Activated CD8-positive, alpha-beta memory T cell treated with anti-CD3 and anti-CD28 coated beads, Interleukin-2, amount 10 ng/mL, durations not matched to agents 7 days and 5 days (primary cell): ENCODE measurements at places on chromosomes 2 and 18.
A peak's percentile ranks its signal among the peaks of the same experiment; 100 is the strongest.

GRCh38 chr2:215965532-215966165 is 47.7 kb downstream of the MREG start:
- DNase-seq: no peak

GRCh38 chr2:240775905-240776304 is 44.1 kb downstream of the KIF1A start:
- DNase-seq: no peak

- DNase-seq: no peak
These were observed 96.8 kb downstream of the TAF4B start for GRCh38 chr18:26322890-26323653.

GRCh38 chr2:230849633-230850357 is 14.9 kb upstream of the ITM2C start:
- DNase-seq: peak; percentile 80

GRCh38 chr18:72378016-72378415 is 166.1 kb downstream of the CBLN2 start:
- no peak for DNase-seq

DNA sequence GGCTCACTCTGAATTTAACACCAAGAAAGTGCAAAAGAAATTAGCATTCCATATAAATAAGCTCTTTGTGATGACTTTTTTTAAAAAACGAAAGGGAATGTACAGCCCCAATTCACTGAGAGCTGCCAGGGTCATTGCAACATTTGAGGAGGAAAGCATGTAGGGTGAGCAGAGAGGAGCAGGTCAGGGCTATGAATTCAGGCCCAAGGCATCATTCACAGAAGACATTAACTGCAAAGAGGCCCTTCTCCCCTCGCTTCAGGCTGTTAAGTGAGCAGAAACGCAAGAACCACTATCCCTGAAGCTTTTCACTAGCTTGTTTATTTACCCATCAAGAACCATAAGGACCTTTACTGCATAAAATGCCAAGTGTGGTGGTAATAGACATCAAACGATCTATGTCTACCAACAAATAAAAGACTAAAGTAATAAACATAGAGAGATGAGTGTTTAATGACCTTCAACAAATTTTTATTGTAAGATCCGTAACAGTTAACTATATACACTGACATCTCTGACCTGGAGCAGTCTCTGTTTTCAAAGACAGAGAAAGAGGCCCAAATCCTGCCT is 333.1 kb upstream of the HNRNPA3 start:
- DNase-seq: no peak

GRCh38 chr2:224657349-224657748 is 58.8 kb downstream of the CCDC195 start:
- no peak for DNase-seq

DNA sequence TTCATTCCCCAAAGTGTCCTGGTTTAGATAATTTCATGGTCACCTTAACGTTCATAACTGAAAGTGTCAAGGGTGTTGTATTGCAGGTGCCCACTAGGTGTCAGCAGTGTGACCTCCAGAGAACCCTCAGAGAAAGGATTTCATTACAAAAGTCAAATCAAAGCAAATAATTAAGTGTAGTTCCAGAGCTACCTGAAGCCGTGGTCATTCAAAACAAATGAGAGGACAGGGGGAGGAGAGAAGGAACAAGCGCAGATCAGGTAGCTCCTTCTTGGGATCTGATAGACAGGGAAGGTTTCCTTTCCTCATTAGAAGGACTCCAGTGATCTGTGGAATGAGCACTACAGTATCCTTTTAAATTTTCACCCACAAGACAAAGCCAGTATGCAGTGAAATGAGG is at the start of gene SLC9A4:
Gene SLC9A4, plus strand, starts transcription at position 207 of the 400 bp plus-strand sequence. CDS start 534 bp downstream, outside the sequence.
- peak; percentile 68 for DNase-seq

DNA sequence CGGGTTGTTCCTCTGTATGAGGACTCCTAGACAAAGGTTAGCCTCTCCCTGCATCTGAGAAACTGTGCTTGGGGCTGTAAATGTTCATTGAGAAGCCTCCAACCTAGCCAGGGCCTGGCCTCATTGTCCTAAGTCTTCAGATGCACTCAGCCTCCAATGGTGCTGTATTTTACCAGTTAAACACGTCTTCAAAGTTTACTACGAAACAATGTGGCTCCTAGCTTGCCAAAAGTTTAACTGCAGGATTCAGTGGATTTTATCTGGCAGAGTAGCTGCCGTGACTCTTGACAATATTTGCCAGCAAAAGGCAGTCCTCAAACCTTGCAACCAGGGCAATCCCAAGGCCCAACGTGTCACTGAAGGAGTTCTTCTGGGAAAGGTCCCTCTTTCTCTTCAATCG is 1.1 kb downstream of the PID1 start:
- no peak for DNase-seq

DNA sequence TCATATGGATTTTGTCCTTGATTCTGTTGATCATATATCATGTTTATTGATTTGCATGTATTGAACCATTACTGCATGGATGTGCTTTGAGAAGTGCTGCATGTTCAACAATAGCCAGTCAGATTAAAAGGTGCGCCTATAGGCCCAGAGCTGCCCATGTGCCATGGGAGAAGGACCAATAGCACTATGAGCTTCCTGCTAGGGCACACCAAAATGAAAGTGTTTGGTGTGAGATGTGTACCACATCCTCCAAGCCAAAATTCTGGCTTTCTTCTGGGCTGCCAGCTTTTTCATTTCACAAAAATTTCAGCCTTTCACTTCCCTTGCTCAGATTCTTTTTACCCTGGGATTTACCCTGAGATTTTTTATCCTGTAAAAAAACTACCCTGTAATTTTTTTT is 34.8 kb upstream of the MMADHC start:
- no peak for DNase-seq

GRCh38 chr2:63861220-63861822 is 19.6 kb downstream of the UGP2 start:
- peak; percentile 61 for DNase-seq

DNA sequence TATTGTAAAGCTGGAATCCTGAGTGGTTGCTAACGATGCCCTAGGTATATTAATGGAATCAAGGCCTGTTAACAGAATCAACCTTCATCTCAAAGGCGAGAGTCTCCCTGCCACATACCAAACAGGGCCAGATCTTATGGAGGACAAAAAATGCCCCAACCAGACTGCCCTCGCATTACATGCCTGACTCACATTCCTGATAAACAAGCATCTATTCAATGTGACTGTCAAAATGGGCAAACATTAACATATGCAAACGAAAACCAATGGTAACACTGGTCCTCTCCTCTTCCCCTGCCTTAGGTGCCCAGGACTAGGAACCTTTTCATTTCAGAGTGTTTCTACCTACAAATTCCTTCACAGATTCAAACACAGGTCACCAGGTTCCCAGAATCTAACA is 83.4 kb downstream of the COL6A3 start:
- no peak for DNase-seq

DNA sequence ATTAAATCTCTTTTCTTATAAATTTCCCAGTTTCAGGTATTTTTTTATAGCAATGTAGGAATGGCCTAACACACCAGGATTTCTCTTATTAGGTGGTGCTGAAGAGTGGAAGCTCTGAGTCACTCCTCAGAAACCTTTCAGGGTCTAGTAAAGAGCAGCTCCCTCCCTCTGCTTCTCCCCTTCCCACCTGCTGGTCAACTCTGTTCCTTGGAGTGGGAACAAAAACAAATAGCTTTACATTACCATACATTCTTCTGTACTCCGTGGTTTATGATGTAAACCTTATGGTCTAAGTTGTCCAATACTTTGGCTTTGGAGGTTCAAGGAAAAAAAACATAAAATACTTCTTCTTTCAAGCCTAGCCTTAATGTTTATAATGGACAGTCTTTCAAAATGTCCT is 2.7 kb upstream of the IL1R1 start:
- no peak for DNase-seq

DNA sequence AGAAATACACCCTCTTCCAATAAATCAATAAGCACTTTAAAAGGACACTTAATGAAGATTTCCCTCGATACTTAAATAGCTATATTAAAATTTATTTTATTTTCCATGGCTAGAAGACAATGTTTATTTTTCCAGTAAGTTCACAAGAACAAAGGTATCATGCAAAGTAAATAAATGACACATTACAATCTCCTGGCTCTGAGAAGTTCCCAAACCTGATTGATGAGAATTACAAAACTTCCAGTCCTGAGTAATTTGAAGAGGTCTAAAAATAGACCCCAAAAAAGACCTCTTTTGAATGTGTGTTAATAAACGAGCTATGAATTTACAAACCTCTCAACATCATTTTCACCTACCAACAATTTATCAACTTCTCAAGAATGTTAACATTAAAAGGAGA is 1.5 kb upstream of the PEX13 start:
- DNase-seq: no peak

GRCh38 chr2:25473131-25473530 is 131.4 kb upstream of the DNMT3A start:
- DNase-seq: no peak

- no peak for DNase-seq
These were observed 40.8 kb downstream of the MTERF4 start for GRCh38 chr2:241061275-241061674.

- DNase-seq: no peak
These were observed 140.4 kb upstream of the KLHL29 start for GRCh38 chr2:23244617-23245016.

DNA sequence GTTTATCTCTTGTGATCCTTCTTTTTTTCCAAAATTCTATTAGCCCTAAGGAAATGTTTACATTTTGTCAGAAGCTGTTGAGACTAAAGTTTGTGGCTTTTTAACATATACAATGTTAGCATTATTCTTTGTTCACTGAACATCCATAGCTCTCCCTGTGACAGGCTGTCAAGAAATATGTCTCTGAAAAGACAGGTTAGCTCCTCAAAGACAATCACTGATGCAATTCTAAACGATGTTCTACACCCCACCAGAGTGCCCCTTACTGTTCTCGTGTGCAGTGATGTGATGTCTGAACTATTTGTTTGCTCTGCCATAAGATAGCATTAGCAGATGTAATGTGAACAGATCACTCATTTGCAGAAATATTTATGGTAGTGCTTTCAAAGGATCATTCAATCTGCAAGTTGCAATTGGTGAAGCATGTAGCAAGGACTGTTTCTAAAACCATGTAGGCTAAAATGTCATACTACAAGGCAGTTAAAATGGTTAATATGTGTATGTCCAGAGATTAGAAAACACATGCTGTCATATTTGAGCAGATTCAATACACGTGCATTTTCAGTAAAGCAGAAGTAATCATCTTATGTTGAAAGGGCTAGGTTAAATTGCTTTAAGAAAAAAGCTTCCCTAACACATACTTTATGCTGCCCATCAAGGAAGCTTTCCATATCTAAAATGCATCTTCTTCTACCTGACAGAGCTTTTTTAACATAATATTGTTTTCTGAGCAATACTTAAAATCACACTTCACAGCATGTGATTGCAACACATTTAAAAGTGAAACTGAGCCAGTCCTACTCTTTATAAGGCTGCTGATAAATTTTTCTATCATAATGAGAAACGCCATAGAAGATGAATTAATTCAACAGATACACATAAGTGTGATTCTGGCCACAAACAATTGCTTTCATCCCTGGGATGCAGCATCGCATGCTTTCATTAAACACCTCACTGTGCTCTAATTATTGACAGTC is 285.7 kb upstream of the UBE2E3 start:
- no peak for DNase-seq

GRCh38 chr2:37897511-37897910 is 27.6 kb upstream of the RMDN2 start:
- no peak for DNase-seq

- no peak for DNase-seq
These were observed 5.3 kb upstream of the IL36G start for GRCh38 chr2:112972423-112973086.

DNA sequence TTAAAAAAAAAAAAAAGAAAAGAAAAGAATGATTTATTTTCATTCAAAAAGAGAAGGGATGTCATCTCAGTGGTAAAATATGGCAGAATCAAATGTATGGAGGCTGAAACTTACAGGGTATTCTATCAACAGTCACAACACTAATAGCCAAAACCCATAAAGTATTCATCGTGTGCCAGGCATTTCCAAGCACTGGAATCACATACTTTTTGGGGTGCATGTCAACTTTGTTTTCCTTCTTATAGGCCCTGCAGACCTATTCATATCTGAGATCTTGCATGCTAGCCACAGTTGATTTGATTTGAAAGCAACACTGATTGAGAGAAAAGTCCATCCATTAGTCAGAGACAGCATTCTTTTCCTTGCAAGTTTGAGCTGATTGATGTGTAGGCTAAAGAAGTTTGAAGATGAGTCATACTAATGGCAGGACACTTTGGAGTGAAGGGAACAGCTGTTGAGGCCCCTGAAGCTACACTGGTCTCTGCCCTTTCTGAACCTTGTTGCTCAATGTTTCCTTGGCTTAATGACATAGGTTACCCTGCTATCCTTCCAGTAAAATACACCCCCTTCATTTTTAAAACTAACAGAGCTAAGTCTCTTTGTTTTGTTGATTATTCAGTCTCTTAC is 22.0 kb downstream of the KATNAL2 start:
- no peak for DNase-seq

DNA sequence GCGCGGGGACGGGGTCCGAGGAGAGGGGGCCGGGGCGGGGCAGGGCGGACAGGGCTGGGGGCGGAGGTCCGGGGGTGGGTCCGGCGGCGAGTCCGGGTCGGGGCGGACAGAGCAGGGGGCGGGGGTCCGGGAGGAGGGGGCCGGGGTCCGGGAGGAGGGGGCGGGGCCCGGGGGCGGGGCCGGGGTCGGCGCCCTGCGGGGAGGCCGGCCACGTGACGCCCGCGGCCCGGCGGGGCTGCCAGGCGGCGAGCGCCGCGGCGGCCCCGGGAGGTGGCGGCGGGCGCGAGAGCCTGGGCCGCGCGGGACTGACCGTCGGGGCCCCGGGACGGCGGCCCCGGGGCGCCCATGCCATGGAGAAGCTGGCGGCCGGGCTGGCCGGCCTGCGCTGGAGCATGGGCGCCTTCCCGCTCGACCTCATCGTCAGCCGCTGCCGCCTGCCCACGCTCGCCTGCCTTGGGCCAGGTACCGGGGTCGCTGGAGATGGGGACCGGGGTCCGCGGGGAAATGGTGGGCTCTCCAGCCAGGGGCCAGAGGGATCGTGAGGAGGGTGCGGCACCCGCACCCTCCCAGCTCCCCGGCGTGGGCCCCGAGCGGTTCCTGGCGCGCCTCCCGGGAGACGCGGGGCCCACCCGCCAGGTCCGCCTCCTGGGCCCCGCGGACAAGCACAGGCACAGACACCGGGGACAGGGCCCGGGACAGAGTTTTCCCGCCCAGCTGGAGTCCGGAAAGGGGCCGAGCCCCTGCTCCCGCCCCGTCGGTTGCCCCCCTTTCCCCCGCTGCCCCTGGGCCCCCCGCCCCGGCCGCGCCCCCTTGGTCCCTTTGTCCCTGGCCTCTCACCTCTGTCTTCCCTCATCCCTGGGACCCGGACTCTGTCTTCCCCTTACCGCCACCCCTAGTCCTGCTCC is at the start of gene GAREM2:
Gene GAREM2, plus strand, starts transcription at position 218 of the 905 bp plus-strand sequence. Its CDS starts 133 bp downstream, at position 351.
- DNase-seq: peak; percentile 26

GRCh38 chr2:241984658-241985057 is 115.1 kb downstream of the RTP5 start:
- DNase-seq: no peak

- no peak for DNase-seq
These were observed 119.2 kb downstream of the MAPK4 start for GRCh38 chr18:50679056-50679455.

DNA sequence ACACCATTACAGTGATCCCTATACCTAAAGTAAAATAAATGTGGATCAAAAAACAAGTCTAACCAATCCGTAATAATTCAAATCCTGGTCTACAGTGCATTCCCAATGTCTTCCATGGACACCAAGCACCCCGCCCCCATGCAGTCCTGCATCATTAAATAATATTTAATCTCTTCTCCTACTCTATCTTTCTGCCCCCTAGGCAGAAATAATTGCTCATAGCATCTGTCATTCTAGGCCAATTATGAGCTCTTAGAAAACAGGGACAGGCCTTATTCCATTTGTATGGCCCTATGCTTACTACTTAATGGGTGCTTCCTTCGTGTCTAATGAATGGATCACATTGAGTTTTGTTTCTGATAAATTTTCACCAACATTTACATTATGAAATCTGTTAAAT is 66.4 kb downstream of the PAX3 start:
- no peak for DNase-seq
